Retinal pigment epithelial cell (primary cell): ENCODE measurements at places on chromosomes 11 and 22.

DNA sequence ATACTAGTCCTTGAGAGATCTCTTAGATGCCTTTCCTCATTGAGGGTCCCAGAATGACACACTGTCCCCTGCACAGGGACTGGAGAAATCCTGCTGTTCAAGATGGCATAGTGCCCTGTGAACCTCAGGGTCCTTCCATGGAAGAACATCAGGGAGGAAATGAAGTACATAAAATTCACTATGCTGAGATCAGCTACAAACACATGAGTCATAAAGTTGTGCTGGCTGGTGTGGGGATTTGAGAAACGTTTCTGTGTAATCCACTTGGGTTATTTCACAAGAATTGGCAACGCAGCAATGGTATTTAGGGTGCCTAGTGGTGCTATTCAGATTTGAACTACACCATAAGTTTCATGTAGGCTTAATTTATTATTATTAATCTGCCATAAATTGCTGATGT lies 174.4 kb downstream of the MAML2 start:
- DNase-seq = peak; percentile 95

- DNase-seq = no peak
Observed at GRCh38 chr11:57480409-57481137, 20.2 kb downstream of the RTN4RL2 start.

DNA sequence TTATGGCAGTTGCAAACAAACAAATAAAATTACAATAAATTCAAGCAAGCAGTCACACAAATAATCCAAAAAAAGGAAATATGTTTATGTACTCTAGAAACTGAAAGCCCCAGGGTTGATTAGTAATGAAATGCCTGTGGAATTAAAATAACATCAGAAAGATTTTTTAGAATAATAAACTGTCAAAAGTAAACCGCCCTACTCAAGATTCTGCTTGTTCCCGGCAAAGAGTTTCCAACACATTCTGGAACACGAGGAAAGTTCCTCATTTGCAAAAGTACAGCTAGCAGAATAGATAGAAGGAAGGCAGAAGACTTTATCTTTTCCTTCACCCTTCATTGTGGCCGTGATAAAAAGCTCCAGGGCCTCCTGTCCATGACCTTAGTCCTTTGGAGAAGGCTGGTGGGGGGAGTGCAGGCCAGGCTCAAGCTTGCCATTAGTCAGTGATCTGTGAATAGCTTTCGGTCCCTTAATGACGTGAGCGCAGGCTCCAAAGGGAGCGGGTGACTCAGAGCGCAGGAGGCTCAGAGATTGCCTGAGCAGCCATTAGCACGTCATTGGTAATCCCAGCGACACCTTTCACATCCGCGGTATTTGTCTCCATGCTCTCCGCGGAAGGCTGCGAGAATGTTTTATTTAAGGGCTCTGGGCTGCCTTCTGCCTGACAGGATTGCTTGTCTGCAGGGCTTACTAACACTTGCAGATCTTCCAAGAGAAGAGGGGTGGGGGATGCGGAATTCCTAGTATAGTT lies 458.3 kb downstream of the METTL15 start:
- DNase-seq = peak; percentile 98

GRCh38 chr11:2724653-2725367 lies 25.0 kb upstream of the KCNQ1OT1 start:
- DNase-seq = no peak

DNA sequence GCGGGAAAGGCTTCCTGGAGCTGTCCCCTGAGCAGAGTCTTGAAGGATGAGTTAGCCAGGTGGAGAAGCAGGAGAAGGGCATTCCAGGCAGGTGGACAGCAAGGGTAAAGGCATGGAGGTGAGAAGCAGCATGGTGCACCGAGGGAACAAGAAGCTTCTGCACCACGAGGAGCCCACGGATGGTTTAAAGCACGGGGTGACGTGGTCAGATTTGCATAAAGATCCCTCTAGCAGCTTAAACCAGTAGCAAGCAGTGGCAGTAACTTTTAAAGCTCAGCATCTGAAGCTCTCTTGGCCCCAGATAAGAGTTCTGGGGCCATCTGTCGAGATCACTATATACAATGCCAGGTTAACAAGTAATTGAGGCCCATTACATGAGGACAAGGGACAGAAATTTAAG lies 36.8 kb downstream of the SERPINH1 start:
- no peak for DNase-seq

- DNase-seq = no peak
Observed at GRCh38 chr11:85737738-85738137, 51.7 kb upstream of the CCDC89 start.

- no peak for DNase-seq
Observed at GRCh38 chr11:42054351-42054900, 595.0 kb upstream of the LRRC4C start.

- DNase-seq = peak; percentile 43
Observed at GRCh38 chr22:40855071-40855978, 1.1 kb downstream of the ST13 start.
